ENCODE measurements at places on chromosomes 1 and 21. TPM values are rescaled to one million over a fixed set of nuclear protein-coding genes. Genes with fewer than 3 reads are reported as not detected.

PRAMEF14 gene
- not detected for total RNA-seq

DNA sequence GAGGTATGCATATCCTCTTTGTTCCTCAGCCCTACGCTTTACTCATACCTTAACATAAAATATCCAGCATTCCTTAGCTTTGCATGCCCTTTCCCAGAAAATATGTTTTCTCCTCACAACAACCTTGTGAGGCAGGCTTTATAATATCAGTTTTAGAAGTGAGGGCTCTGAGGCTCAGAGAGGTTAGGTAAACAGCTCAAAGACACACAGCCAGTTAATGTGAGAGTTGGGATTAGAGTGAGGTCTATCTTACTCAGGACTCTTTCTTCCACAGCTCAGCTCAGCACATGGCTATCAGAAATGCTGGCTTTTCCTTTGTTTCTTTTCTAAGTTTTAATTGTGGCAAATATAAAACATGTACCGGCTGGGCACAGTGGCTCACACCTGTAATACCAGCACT lies 27.9 kb downstream of the CSF1 start:
- H3K36me3 ChIP-seq = no peaks in the 10 kb centered on the region
- no peak overlapping the region for H3K27ac ChIP-seq
- no peak overlapping the region for H3K4me3 ChIP-seq
- no peaks in the 10 kb centered on the region for H3K4me1 ChIP-seq
- H3K27me3 ChIP-seq = no peaks in the 10 kb centered on the region

GRCh38 chr1:117321680-117322609 lies 45.3 kb upstream of the MAN1A2 start:
- no peaks in the 10 kb centered on the region for H3K4me1 ChIP-seq
- no peaks in the 10 kb centered on the region for H3K36me3 ChIP-seq
- H3K27ac ChIP-seq = no peak overlapping the region
- H3K27me3 ChIP-seq = no peaks in the 10 kb centered on the region
- no peak overlapping the region for H3K4me3 ChIP-seq
- no peak for DNase-seq

KRTAP13-2 gene
- total RNA-seq = not detected

GRCh38 chr1:170707959-170708655 lies 44.2 kb downstream of the PRRX1 start:
- peaks cover 84% of the 10 kb centered on the region for H3K4me1 ChIP-seq
- no peaks in the 10 kb centered on the region for H3K36me3 ChIP-seq
- H3K27me3 ChIP-seq = no peaks in the 10 kb centered on the region
- peak overlapping the region; percentile 24 for H3K4me3 ChIP-seq
- peak overlapping the region; percentile 77 for H3K27ac ChIP-seq

SYCP1 gene
- not detected for total RNA-seq

DNA sequence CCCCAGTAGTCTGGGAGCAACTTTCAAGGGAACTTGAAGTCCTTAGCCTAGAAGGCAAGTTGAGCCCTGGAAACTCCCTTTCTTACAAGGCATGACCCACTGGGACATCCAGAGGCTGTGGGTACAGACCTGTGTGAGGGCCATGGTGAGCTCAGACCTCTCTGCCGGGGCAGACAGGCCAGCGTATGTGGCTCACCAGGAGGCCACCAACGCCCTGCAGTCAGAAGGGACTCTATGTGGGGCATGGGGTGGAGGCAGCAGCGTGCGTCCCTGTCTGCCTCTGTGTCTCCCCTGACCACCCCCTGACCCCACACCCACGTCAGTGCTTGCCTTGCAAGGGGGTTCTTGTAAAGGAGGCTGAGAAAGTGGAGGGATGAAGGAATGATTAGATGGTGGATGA lies 10.8 kb downstream of the COQ8A start:
- DNase-seq = no peak
- H3K27me3 ChIP-seq = no peaks in the 10 kb centered on the region
- H3K4me3 ChIP-seq = no peak overlapping the region
- no peaks in the 10 kb centered on the region for H3K36me3 ChIP-seq
- no peaks in the 10 kb centered on the region for H3K4me1 ChIP-seq

SH2D1B gene
- 0.68 TPM for total RNA-seq

TMEM52 gene
- total RNA-seq = not detected

CDC14A gene
- total RNA-seq = 11.3 TPM

DNA sequence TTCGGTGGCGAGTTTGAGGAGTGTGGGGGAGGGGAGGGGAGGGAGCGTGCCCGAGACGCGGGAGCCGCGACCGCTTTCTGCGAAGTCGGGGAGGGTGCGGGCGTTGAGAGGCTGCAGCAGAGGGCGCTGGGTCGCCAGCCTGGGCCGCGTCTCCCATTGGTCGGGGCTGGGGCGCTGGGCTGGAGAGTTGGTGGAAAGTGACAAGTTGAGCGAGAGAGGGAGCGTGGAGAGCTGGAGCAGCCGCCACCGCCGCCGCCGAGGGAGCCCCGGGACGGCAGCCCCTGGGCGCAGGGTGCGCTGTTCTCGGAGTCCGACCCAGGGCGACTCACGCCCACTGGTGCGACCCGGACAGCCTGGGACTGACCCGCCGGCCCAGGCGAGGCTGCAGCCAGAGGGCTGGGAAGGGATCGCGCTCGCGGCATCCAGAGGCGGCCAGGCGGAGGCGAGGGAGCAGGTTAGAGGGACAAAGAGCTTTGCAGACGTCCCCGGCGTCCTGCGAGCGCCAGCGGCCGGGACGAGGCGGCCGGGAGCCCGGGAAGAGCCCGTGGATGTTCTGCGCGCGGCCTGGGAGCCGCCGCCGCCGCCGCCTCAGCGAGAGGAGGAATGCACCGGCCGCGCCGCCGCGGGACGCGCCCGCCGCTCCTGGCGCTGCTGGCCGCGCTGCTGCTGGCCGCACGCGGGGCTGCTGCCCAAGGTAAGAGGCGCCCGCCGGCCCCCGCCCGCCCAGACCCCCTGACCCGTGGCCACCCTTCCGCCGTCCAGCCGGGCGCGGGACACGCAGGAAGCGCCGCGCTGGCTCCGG lies at the start of gene ROR1:
ROR1 (plus strand) TSS at position 203 of the 802 bp plus-strand sequence.
- no peaks in the 10 kb centered on the region for H3K36me3 ChIP-seq
- peak within 1 kb of the TSS; percentile 89 for H3K27ac ChIP-seq
- peak; percentile 73 for DNase-seq

- H3K4me3 ChIP-seq = peak overlapping the region; percentile 86
- H3K27ac ChIP-seq = peak overlapping the region; percentile 99
- H3K36me3 ChIP-seq = no peaks in the 10 kb centered on the region
- no peak for DNase-seq
Measured at GRCh38 chr1:32701951-32702598, 495 bp downstream of the SYNC start.

DNA sequence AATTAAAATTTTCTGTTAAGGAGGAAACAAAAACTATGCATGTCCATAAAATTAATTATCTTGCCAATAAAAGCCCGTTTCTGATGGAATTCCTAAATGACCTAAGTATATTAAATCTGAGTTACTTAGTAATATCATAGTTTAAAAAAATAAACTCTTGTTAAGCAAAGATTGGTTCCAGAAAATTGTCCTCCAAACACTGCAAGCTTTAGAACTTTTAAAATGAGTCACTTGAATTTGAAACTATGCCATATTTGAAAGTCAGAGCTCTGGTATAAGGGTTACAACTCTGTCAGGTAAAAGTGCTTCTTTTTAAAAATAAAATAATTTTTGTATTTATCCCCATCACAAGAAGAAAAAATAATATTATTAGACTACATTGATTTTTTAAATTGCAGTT lies 409.5 kb downstream of the PLPP3 start:
- H3K36me3 ChIP-seq = no peaks in the 10 kb centered on the region
- no peaks in the 10 kb centered on the region for H3K27me3 ChIP-seq
- DNase-seq = no peak
- H3K27ac ChIP-seq = no peak overlapping the region
- H3K4me1 ChIP-seq = peaks cover 19% of the 10 kb centered on the region

COA7 gene
- total RNA-seq = 4.6 TPM

- peak; percentile 9 for DNase-seq
- H3K4me3 ChIP-seq = peak within 1 kb of the TSS; percentile 84
- no peaks in the 10 kb centered on the region for H3K27me3 ChIP-seq
- H3K36me3 ChIP-seq = no peaks in the 10 kb centered on the region
- peaks cover 11% of the 10 kb centered on the region for H3K4me1 ChIP-seq
- peak within 1 kb of the TSS; percentile 86 for H3K27ac ChIP-seq
Measured at GRCh38 chr1:86914601-86914997, at the start of gene HS2ST1. Gene HS2ST1, plus strand, starts transcription at chr1:86914635.

DNA sequence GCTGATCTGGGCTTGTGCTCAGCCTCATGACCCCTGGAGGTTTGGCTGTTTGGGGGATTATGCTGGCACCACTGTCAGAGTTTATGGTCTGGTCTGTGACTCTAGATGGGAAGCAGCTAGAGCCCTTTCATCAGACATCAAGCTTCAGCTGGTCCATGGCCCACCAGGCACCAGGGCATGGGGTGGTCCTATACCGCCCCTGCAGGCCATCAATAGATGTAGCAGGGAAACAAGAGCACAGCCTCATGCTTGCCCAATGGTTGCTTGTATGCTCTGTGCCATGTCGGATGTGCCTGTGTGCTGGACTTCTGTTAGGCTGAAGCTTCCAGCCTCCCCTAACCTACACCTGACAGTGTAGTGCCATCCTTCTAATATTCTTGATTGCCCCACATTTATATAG lies 71.1 kb upstream of the CD34 start:
- no peak overlapping the region for H3K27ac ChIP-seq
- no peaks in the 10 kb centered on the region for H3K27me3 ChIP-seq
- no peaks in the 10 kb centered on the region for H3K36me3 ChIP-seq
- DNase-seq = no peak
- H3K4me3 ChIP-seq = no peak overlapping the region

GRCh38 chr1:66626261-66626660 lies 92.3 kb downstream of the SGIP1 start:
- no peaks in the 10 kb centered on the region for H3K4me1 ChIP-seq
- no peaks in the 10 kb centered on the region for H3K36me3 ChIP-seq
- no peak for DNase-seq
- H3K27me3 ChIP-seq = no peaks in the 10 kb centered on the region

DNA sequence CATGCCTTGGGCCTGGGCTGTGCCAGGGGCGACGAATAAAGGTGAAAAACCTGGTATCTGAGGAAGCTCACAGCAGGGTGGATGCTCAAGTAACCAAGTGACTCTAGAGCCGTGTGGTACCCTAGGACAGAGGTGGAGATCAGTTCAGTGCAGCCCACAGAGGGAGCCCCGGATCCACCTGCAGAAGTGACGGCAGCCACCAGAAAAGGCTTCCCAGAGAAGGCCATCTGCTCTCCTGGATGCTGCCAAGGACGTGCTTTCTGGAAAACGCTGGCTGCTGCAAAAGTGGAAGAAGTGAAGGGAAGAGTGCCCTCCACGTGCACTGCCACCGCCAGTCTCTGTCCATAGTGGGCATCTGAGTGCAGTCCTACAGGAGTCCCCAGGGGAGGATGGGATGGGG lies 27.7 kb downstream of the TMCO4 start:
- peaks cover 12% of the 10 kb centered on the region for H3K36me3 ChIP-seq
- no peaks in the 10 kb centered on the region for H3K4me1 ChIP-seq
- no peaks in the 10 kb centered on the region for H3K27me3 ChIP-seq
- DNase-seq = no peak
- H3K4me3 ChIP-seq = no peak overlapping the region
- no peak overlapping the region for H3K27ac ChIP-seq

C1orf87 gene
- total RNA-seq = 1.5 TPM

DNA sequence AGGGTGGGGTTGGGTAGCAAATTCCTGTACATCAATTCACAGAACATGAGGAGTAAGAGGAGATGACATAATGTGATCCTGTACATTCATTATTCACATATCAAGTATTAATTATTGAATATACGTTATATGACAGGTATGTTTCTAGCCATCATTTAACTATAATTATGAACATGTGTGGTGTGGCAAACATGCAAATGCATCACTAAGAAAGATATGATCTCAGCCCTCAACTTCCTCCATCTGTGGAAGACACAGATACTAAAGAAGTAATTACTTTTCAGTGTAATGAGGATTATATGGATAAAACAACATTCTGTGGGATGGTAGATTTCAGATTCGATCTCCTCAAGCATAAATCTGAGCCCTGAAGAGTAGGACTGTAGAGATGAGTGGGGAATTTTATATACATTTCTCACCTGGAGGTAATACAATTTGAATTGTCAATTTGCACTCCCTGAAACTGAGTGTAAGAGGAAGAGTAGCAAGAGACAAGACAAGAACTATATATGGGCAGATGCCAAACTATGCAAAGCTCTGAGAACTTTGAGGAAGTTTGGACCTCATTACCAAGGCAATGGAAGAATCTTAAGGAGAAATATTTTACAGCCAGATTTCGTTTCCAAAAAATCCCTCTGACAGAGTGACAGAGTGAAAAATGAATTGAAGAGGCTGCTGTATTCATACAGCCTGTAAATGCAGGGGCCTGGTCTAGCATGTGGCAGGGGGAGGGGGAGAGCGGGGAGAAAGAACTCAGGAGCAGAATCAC lies 275.5 kb downstream of the TPR start:
- H3K36me3 ChIP-seq = no peaks in the 10 kb centered on the region
- no peak for DNase-seq
- peak overlapping the region; percentile 52 for H3K27ac ChIP-seq
- peaks cover 19% of the 10 kb centered on the region for H3K4me1 ChIP-seq
- H3K27me3 ChIP-seq = no peaks in the 10 kb centered on the region

DNA sequence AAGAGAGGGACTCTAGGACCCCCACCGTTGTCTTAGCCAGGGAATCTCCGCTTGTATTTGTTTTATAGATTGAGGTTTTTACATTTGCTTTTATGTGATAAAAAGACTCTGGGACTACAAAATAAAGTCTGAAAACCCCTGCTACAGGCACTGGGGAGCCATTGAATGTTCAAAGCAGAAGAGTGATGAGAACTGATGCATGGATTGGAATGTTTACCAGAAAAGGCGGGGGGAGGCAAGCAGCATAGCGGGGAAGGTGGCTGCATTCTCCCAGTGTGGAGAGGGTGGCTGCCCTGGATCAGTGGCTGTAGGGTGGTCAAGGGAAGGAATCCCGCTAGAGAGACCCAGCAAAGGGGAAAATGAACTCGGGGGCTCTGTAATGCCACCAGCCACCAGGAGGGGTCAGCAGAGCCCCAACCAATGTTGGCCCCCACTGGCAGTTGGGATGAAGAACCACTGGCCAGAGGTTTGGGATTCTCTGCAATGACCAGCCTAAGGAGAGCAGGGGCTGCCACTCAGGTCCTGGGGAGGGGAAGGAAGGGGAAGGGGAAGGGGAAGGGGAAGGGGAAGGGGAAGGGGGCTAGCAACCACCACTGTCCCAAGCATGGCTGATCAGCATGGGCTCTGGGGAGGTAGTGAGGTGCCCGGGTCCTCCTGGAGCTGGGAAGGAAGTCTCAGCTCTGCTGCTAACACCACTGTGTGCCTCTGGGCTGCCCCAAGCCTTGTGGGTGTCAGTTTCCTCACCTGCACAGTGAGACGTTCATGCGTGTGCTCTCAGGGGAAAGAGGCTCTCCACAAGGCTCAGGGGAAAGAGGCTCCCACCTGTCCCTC lies 19.2 kb upstream of the PEF1 start:
- DNase-seq = no peak
- H3K36me3 ChIP-seq = peaks cover 28% of the 10 kb centered on the region
- no peak overlapping the region for H3K27ac ChIP-seq
- H3K4me3 ChIP-seq = no peak overlapping the region
- no peaks in the 10 kb centered on the region for H3K27me3 ChIP-seq

DNA sequence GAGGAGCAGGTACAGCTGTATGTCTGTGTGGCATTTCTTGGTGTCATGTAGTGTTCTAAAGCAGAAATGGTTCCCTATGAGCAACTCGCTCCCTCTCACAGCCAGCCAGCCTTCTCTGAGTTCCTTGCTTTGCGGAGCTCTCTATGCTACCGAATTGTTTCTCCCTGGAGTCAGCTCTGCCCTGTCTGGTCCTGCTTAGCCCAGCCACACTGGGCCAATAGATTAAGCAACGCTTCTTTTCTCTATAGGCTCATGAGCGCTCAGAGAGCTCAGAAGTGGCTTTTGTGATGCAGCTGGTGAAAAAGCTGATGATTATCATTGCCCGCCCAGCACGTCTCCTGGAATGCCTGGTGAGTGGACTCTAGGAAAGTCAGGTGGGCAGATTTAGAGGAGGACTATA lies 113.1 kb downstream of the PIK3R3 start:
- H3K4me3 ChIP-seq = no peak overlapping the region
- no peaks in the 10 kb centered on the region for H3K4me1 ChIP-seq

GRCh38 chr1:4847711-4848110 lies 193.3 kb downstream of the AJAP1 start:
- no peaks in the 10 kb centered on the region for H3K36me3 ChIP-seq
- no peaks in the 10 kb centered on the region for H3K27me3 ChIP-seq
- no peak for DNase-seq
